ENCODE measurements at places on chromosomes 7 and 10.

- no peak for DNase-seq
Observed at GRCh38 chr7:95828824-95829790, 56.8 kb downstream of the DYNC1I1 start.

- DNase-seq = no peak
Observed at GRCh38 chr10:3542185-3542611, 242.8 kb downstream of the KLF6 start.

DNA sequence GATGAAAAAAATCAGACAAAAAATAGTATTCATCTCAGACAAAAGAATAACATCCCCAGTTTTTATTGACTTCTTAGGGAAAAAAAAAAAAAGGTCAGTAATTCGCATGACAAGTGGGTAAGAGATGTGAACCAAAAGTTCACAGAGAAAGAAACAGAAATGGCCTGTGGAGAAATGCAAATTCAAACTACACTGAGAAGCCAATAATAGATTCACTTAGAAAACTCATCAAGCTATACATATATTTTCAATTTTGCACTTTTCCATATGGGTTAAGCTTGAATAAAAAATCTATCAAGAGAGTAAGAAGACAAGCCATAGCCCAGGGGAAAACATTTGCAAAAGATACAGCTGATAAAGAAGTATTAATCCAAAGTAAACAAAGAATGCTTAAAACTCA lies 28.0 kb downstream of the HERC4 start:
- no peak for DNase-seq

GRCh38 chr10:45471059-45471458 lies 97.0 kb downstream of the ALOX5 start:
- no peak for DNase-seq

DNA sequence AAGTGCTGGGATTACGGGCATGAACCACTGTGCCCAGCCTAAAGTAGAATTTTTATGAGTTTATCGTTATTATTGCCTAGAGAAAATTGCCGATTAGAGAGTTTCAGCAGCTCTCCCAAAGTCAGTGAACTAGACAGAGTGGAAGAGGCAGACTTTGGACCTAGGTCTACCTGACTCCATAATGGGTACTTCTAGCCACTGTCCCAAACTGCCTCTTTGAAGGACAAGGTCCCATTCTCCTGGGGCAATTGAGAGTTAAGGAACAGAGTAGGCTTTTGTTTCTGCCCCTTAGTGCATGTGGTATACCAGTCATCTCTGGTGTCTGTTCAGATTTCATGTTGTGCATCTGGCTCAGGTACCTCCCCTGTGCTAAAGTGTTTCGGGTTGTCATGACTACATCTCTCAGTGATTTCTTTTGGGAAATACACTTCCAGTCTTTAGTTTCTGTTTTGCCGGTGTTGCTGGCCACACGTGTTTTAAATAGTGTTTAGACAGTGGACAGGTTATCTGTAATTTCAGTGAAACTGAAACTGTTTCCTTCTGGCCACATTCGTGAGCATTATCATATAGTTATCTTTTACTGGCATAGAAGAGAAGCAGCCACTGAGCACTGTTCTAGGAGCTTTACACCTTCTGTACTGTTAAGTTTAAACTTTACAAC lies 4.7 kb downstream of the TMEM236 start:
- DNase-seq = no peak

DNA sequence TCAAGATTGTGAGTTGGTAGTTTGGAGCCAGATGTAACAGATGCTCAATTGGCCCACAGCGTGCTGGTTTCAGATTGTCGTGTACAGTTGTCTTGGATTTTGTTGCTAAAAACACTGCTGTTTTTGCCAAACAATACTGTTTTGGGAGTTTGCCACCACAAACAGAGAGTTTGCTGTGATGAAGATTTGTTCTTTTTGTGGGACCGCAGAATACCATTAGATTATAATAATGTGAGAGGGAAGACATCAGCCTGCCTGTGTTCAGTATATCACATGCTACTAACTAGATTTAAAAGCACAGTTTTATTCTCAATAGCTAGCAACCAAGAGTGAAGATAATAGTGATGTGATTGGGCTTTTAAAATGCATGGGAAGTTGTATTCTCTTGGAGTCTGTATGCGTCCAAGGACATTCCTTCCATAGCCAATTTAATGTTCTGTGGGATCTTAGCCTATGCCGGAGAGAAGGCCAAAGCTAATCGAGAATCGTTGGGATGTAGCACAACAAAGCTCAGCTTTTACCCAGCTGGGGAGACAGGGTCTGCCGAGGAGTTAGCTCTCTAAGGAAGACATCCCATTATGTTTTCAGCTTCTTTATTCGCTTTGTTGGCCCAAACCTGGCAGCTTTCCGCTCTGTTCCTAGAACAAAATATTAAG lies 18.7 kb upstream of the ITGA8 start:
- no peak for DNase-seq

DNA sequence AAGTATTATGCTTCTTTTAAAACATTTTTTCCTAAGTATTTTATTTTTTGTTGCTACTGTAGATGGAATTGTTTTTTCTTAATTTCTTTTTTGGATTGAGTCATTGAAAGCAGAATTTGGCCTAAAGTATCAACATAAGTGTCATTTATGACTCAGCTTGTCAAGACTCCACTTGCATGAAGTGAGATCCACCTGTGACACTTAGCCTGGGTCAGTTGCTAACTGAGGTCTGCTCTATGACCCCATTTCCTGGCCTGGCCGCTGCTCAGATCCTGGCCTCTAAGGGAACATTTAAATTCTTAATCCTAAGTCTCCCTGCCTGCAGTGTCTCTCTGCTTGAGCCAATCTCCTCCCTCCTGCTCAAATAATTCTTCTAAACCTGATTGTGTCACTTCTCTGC lies 35.5 kb downstream of the TMEM270 start:
- no peak for DNase-seq

DNA sequence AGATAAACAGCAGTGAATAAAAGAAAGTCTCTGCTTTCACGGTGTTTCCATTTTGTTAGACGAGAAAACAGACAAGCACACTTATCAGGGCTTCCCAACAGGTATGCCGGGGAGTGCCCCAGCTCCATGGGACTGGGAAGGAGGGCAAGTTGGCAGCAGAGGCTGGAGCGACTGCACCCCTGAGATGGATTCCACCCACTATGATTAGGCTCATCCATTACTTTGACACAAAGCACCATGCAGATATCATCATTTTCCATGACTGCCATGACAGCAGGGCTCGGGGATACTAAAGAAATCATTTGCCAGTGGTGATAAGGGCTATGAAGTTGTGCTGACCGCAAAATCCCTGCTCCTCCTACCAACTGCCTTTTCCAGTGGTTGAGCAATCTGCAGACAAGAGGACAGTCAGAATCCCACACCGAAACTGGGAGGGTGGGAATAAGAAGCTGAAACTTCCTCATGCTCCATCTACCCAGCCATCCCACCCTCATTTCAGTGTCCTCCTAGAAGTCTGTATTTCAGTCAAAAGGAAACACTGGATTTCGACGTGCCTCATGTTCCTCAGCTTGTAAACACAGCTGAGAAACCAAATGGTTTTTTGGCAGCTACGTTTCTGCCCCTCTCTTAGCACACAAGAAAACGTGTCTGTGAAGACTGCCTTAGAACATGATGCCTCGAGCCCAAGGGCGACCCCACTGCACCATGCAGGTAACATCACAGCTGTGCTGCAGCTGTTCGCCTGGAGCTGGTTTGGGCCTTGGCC lies 15.5 kb downstream of the CREB3L2 start:
- DNase-seq = no peak

DNA sequence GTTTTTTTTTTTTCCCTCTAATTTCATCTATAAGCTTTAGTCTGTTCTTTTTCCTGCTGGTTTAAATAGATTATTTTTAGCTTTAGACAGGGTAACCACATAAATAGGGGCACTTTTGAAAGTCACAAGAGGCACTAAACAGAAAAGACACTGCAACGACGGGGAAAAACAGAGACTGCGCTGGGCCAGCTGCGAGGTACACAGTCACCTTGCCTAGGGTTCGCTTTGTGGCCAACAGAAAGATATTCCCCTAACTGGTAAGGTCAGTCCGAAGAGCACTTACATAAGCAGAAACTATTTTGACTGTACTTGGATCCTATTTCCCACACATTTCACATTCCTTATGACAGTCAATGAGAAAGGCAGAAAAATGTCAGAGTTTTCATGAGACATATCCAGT lies 175.6 kb upstream of the PHF14 start:
- no peak for DNase-seq

DNA sequence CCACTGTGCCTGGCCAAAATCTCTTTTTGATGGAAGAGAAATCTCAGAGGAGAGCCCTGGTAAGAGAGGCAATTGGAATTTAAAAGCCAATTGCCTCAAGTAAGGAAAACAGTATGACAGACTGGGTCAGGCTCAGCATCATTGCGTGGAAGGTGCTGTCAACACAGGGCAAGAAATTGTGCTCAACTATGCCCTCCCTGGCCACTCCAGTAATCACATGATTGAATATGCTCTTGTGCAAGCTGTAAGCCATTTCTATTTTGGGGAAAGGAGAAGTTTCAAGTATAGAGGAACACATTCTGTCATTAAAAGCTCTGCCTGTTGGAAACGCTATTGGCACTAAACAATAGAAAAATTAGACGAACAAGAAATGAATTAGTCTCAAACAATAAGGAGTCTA lies 1127.7 kb downstream of the REEP3 start:
- DNase-seq = no peak

DNA sequence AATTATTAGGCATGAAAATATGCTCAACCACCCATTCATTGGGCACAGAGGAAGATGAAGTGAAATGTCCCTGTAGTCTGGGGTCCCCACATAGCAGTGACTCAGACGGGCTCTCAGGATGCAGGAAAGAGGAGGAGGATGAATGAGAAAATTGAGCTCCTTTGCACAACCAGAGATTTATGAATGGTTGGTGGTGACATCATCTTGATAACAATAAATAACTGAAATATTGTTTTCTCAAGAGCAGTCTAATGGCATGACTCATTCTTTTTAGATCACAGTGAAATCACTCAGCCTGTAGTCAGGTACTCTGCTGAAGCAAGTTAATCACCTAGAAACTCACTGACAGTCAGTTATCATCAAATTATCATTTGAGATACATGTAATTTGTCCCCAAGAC lies 254.1 kb downstream of the RELN start:
- no peak for DNase-seq

GRCh38 chr7:6159097-6159483 lies 113.3 kb downstream of the CYTH3 start:
- no peak for DNase-seq

DNA sequence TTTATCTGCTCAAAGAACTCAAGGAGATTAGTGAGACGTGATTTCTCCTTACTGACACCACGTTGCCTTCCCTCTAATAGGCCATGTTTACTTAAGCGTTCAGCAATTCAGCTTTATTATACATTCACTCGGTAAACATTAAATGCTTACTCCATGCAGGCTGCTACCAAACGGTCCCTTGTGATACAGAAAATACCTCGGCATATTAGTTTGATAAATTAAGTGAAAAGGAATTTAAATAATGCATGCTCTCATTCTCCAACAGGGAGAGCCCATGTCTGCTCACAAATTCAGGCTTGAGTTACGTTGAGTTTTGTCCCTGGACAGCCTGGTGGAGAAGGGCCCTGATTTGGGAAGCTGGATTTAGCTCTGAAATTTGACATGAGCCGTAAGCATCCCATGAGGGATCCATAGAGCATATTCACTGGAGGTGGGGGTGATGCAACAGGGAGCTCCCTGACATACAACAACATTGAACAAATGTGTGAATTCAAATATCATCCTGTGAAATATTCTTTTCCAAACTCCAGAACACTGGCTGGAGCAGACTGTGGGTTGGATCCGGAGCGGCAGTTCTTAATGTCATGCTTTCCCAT lies 86.3 kb downstream of the TBXAS1 start:
- no peak for DNase-seq

DNA sequence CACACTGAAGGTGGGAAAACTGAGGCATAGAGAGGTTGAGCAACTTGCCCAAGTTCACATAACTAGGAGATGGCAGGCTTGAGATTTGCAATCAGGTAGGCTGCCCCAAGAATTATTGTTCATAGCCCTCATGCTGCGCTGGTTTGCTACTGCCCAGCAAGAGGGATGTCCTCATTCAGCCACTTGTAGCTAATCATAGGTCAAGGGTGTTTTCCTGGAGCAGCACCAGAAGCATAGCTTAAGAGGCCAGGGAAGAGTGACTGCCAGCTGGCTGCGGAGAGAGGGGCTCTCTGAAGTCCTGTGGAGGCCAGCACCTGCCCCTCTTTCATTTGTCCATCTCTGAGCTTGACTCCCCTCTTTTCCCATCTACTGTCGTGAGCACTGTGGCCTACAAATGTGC lies 15.0 kb downstream of the CDHR3 start:
- DNase-seq = no peak

- no peak for DNase-seq
Observed at GRCh38 chr7:35828817-35829216, 28.0 kb downstream of the SEPTIN7 start.

- no peak for DNase-seq
Observed at GRCh38 chr10:23994459-23995046, 214.4 kb upstream of the KIAA1217 start.

DNA sequence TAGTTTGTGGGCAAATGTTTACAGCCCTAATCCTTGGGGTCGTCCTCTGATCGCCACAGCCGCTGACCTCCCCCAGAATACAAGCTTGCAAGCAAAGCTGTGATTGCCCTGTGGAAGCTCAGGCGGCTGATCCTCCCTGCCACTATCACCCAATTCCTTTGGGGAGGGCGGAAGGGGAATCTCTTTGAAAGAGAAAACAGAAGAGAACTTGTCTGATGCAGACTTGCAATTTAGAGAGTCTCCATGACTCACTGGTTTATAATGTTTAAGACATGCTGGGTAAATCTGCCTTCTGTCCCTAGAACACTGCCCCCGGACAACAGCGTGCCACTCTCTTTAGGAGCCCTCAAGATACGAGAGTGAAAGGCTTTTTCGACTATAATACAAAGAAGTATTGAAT lies 75.5 kb downstream of the NRP1 start:
- no peak for DNase-seq

DNA sequence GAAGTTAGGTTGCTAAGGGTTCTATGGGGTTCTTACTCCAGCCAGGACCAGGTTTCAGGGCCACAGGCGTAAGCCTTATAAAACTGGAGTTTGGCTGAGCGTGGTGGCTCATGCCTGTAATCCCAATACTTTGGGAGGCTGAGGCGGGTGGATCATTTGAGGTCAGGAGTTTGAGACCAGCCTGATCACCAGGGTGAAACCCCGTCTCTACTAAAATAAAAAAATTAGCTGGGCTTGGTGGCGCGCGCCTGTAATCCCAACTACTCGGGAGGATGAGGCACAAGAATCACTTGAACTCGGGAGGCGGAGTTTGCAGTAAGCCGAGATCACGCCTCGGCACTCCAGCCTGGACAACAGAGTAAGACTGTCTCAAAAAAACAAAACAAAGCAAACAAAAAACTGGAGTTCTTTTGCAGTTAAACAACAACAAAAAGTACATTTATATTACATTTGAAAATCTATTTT lies 347 bp upstream of the RRP12 start:
- DNase-seq = no peak

GRCh38 chr10:14564268-14564744 lies 210.4 kb downstream of the FAM107B start:
- DNase-seq = no peak

DNA sequence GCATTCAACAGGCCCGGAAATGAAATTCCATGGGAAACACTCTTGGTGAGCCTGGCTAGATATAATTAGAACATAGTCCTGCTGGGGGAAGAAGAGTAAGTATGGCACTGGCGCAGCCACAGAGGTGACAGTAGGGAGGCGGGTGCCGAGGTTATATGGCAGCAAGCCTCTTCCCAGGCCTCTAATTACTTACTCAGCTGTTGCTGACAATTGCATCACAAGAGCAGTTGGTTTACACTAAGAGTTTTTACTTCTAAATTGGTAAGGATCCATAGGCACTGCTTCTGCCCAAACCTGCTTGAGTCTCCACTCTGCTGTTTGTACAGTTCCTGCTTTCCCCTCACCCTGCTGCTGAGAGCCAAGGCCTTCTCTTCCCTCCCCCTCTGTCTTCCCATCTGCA lies 93.3 kb upstream of the DUSP5 start:
- no peak for DNase-seq
